ENCODE measurements at places on chromosomes 6 and 20.

DNA sequence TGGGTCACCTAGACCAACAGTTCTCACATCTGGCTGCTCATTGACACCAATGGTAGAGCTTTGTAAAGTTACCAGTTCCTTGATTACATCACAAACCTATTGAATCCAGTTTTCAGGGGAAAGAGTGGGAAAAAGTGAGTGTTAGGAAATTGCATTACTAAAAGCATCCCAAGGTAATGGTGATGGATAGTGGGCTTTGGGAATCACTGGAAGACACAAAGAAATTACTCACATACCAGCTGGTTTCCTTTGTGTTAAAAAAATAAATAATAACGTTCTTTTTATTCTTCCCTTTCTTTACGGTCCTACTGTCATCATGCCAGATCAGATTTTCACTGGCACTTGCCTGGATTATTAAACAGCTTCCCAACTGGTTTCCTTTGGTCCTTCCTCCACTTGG is 370.7 kb downstream of the RFPL4B start:
- DNase-seq: no peak

GRCh38 chr6:98458708-98459107 is 375.7 kb upstream of the POU3F2 start:
- no peak for DNase-seq

- DNase-seq: no peak
Measured at GRCh38 chr6:139433631-139434419, 59.4 kb upstream of the CITED2 start.

- no peak for DNase-seq
Measured at GRCh38 chr20:3088031-3088430, 3.5 kb upstream of the AVP start.

DNA sequence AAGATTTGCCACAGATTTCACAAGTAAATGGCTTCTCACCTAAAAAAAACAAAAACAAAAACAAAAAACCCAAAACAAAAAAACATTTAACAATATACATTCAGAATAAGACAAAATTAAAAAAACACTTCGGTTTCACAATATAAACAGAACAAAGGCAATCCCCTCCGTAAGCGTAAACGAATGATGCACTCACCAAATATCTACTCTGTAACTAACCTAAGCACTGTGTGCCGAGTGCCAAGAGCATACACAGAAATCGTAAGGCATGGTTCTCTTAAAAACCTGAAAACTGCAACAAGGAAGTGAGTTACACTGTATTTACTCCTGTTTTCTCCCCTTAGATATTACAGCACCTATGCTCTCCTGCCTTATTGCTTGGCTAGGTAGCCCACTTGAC is 12.1 kb upstream of the MICAL1 start:
- no peak for DNase-seq

DNA sequence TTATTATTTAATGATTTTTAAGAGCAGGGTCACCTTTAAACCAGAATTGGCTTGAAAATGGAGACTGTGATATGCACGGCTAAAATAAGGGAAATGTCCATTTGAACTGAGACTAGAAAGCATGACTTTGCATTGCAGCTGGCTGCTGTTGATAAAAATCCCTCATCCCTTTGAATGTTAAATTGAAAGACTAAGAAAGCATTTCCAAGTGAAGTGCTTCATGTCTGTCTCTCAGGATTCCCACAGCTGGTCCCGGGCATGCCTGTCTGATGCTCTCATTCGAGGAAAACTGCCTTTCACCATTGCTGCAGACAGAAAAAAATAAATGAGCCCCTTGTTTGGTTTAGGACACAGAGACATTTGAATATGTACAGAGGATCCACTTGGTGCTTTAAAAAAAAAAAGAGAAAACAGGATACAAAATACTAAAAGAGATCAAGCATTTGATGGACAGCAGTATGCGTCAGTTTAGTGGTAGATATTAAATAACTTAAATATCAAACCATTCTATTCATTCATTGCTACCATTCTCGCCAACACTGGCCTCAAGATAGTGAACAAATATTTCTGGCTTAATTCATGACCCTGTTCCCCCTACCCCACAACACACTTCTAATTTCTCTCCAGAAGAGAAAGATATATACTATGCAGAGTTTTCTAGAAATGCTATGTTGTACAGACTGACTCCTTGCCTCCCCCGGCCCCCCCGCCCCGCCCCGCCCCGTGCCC is 55.0 kb downstream of the TBC1D7 start:
- no peak for DNase-seq

DNA sequence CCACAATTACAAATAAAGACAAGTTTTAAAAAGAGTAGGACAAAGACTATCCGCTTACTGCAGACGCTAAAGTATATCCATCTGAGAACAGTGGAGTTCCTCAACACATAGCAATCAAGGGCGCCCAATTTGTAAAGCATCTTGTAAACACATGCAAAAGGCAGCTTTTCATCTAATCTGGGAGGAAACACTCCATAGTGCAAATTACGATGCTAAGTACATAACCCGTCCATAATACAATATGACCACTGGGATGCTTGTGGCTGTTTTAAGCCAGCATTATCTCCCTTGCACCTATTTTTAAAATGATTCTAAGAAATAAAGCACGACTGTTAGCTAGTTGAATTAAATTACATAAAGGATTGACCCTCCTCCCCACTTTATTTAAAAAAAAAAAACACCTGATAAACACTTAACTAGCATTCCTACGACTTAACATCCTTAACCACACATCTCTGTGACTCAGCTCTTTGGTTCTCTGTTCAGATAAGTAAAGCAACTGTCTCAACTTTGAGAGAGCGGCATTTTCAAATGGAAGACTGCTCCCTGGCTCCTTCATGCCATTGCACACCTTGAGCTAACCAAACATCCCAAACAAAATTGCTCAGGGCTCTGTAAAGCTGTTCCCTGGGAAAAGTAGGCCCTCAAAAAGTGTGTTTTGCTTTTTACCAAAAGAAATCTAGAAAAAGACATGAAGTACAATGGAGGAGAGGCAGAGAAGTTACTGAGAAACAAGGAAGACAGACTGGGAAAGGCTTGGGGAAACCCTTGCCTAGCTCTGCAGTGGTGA is 14.2 kb downstream of the SLC22A23 start:
- no peak for DNase-seq

DNA sequence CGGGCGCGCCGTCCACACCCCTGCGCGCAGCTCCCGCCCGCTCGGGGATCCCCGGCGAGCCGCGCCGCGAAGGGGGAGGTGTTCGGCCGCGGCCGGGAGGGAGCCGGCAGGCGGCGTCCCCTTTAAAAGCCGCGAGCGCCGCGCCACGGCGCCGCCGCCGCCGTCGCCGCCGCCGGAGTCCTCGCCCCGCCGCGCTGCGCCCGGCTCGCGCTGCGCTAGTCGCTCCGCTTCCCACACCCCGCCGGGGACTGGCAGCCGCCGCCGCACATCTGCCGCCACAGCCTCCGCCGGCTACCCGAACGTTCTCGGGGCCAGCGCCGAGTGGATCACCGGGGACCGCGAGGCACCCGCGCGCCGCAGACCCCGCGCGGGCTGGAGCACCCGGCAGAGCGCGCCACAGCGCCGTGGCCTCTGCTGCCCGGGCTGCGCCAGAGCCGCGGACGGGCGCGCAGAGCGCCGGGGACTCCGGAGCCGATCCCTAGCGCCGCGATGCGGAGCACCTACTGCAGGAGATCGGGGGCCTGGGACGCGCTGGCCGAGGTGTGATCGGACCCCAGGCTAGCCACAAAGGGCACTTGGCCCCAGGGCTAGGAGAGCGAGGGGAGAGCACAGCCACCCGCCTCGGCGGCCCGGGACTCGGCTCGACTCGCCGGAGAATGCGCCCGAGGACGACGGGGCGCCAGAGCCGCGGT is at the start of gene BMP2:
Gene BMP2 (plus strand): TSS at position 151 of the 692 bp plus-strand sequence. CDS start 2,441 bp downstream, outside the sequence.
- peak; percentile 38 for DNase-seq

GRCh38 chr6:148239801-148240460 is 102.7 kb upstream of the SASH1 start:
- no peak for DNase-seq

- no peak for DNase-seq
Measured at GRCh38 chr20:38665506-38666285, 58.6 kb upstream of the SLC32A1 start.

- DNase-seq: no peak
Measured at GRCh38 chr6:115000736-115001135, 657.9 kb upstream of the HS3ST5 start.

DNA sequence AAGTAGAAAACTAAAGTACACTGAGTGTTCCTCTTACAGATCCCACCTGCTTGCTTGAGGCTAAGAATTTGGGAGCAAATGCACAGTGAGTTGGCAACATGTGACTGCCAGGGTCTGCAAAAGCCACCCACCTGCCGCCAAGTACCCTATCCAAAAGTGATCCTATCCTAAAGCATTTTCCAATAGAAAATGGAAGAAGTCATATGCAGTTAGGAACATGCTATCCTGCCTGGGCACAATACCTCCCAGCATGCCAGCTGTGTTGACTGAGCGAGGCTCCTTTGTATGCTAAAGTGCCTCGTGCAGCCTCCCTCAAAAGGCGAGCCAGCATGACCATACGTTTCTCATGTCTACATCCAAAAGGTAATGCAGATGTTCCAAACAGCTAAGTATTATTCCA is 52.7 kb downstream of the TRAF3IP2 start:
- DNase-seq: peak; percentile 95

- DNase-seq: no peak
Measured at GRCh38 chr6:40302856-40303454, 284.2 kb downstream of the LRFN2 start.

GRCh38 chr6:156080371-156080770 is 624.7 kb upstream of the NOX3 start:
- DNase-seq: no peak

- no peak for DNase-seq
Measured at GRCh38 chr20:7516621-7517111, 423.6 kb downstream of the HAO1 start.

DNA sequence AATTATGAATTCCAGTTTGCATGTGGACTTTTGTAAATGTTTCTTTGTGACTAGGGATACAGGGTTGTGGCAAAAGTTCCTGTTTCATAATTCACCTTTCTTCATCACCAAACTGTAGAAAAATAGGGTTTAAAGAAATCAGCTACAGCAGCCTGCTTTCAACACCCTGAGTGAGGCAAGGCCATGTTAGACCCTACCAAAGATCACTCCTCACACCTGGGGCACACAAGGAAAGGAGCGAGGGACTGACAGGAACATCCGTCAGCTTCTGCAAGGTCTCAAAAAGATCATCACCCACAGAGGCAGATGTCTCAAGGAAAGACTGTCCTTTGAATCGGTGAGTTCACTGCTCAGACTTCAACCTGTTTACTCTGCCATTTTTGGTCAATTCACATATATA is 10.5 kb upstream of the STX11 start:
- DNase-seq: no peak

- DNase-seq: no peak
Measured at GRCh38 chr20:18773566-18773965, 40.0 kb upstream of the SCP2D1 start.

DNA sequence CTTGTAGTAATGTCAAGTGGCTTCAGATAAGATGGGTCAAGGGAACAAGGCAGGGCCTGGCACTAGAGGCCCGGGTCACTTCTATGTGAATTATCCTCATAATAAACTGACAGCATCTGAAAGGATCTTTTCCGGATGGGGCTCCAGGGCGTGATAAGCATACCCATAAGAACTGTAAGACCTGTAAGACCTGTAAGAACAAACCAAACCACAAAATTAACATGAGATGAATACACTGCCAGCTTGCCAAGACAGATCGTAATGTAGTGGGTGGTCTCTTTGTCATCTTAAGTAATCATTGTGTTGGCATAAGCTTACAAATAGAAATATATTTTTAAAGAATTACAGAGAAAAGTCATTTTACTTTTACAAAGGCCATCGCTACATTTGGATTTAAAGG is 334.9 kb downstream of the RFPL4B start:
- no peak for DNase-seq

DNA sequence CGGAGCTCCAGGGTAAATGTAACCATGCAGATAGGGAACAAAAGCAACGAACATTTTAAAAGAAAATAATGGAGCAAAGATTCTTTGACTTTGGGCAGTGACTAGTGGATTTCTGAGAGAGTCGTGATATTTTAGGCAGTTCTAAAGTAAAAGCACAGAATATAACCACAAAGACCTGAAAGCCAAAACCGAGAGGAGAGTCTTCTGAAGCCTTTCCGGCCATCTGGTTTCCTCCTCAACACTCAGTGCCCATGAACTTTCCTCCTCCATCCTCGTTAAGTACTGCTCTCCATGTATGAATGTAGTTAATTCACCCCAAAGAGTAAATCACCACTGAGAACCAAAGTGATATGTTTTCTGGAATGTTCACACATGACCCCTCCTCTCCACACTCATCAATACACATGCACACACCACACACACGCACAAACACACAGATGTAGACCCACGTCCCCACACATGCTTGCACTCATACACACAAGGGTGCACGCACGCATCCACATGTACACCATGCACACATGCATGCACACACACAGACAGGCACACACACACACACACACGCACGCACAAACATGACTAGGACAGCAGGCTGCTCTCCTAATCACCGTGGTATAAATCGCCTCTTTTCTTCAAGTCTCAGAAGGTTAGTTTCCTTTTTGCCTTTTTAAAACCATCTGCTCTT is 109.5 kb downstream of the MYLK4 start:
- no peak for DNase-seq

DNA sequence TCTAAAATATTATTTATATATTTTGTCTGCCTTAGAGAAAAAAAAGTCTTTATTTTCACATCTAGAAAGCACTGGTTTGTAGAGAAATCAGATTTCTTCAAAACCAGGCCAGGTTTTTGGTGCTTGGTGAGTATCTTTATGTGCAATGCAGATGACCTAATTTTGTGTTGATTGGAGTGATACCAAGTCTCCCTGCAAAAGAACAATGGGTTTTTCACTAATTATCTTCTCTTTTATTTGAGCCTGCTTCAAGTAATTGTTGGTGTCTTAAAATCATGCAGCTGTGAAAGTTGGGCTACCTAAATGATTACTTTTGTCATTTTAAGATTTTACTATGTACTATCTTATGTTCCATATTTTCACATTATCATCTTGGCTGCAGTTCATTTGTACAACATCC is 874.7 kb downstream of the TFAP2A start:
- DNase-seq: no peak

DNA sequence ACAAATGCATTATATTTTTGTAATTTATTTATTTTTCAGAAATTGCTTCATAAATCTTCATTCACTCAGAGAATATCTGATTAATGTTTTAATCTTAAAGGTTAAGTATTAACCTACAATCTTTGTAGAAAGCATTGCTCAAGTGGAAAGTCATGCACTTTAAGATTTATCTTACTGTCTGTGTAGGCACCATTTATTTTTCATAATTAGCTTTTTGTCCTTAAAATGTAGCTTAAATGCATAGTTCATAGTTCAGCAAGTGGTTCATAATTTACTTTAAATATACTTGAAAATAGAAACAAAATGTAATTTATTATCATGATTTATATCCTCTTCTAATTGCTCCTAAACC is 397.3 kb downstream of the LAMA2 start:
- DNase-seq: no peak

- no peak for DNase-seq
Measured at GRCh38 chr6:15539722-15540270, 123.0 kb downstream of the DTNBP1 start.

DNA sequence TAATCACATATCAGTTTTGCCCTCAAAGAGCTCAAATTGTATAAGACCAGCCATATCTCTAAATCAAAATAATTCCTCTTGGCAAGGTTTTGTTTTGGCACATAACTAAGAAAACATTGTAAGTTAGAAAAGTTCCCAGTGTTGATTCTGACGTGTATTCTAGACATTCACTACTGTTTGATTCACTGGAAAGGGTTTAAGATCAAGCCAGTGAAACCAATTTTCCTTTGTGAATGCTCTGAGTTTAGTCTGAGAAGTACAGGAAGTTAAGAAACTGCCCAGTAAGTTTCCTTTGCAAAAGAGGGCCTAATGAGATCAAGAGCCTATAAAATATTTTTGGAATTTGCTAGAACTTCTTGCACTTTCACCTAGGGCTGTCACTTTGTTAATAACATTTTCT is 143.0 kb downstream of the FNDC1 start:
- DNase-seq: no peak
